ENCODE measurements at places on chromosomes 5 and 9.

GRCh38 chr5:174221436-174221835 is 175.9 kb downstream of the NSG2 start:
- DNase-seq, result no peak

DNA sequence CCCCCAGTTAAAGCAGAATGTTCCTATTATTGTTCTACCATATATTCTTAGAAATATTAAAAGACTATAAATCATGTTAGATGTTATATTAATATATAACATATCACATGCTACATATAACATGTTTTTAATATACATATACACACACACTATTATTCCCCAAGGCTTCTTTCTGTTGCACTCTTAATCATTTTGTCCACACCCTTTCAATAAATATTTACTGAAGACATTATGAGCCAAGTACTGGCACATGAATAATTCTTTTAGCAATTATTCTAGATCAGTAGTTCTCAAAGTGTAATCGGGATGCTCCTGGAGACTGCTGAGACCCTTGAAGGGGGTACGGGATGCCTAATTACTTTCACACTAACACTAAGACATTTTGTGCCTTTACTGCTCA is 143.9 kb downstream of the GNAQ start:
- DNase-seq, result no peak

DNA sequence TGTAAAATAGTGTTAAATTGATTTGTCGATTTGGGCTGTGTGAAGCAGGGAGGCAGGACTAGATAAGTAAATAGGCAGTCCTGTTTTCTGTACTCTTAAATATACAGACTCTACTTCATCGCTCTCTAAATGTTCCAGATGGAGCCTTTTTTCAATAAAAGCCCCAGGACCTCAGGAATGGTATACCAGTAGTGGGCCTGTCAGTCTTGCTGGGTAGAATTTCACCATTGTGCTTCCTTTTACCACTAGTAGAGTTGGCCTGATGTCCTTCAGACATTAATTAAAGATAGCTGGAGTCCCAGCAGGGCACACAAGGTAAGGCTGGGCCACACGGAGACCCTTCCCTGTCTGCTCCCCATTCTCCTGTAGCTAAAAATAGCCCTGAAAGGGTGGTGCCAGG is 6.0 kb downstream of the SNX18 start:
- no peak for DNase-seq

DNA sequence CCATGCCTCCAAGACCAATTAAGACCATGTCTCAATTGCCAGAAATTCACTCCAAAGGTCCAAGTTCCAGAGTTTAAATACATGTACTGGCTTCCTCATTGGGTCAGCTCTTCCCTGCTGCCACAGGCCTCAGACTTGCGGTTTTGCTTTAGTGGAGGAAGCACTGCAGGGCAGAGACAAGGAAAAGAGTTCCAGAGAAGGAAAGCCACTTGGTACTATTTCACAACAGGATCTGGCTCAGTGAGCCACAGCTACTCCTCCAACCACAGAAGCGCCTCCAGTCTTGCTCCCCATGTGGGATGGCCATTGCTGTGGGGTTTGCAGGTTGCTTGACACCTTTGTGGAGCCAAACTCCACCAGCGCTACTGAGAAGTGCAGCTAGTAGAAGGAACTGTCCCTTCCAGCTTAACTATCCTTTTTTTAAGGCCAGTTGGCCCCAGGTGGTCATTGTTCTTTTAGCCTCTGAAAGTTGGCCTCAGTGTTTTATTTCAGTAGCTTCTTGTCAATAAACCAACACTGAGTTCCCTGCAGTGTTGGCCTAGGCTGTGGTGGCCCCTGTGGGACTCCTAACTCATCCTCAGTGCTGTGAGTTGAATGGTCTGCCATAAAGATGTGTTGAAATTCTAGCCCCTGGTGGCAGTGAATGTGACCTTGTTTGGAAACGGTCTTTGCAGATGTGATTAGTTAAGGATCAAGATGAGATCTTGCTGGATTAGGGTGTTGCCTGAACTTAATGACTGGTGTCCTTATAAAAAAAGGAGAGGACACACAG is 93.7 kb upstream of the DAP start:
- DNase-seq, result no peak

- DNase-seq, result no peak
These were observed 369.3 kb downstream of the BNC2 start for GRCh38 chr9:16501141-16501540.

DNA sequence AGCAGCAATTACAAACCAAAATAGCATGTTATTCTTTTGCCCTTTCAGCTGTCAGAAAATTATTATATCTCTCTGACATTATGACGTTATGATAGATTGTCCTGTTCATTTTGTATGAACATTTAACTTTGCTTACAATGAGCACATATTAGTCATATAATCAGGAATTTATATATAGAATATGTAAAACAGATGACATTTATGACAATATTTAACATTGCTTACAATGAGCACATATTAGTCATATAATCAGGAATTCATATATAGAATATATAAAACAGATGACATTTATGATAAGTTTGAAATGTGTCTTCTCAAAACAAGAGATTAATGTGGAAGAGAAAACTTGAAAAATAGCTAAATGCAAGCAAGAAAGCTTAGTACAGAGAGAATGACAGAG is 1180.2 kb downstream of the CDH12 start:
- no peak for DNase-seq

- no peak for DNase-seq
These were observed 5.6 kb upstream of the LCN2 start for GRCh38 chr9:128143525-128144238.

DNA sequence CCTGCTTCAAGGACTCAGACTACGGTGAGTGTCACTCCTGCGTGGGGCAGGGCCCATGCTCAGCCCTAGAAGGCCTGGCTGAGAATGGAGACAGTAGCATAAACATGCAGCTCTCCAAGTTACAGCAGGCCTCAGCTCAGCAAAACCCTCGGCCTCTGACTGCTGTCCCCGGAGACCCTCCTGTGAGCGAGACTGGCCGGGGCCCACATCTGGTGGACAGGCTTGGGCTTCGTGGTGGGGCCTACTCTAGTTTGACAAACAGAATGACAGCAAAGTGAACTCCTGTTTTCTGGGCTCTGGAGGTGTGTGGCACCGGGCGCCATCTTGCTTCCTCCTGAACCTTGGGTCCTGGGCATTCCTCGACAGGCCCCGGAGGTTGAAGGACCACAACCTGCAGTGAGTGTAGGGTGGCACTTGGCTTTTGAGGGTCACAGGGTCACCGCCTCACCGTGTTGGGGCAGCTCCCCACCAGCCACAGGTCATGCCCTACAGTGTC is 97.5 kb downstream of the PHF2 start:
- no peak for DNase-seq

DNA sequence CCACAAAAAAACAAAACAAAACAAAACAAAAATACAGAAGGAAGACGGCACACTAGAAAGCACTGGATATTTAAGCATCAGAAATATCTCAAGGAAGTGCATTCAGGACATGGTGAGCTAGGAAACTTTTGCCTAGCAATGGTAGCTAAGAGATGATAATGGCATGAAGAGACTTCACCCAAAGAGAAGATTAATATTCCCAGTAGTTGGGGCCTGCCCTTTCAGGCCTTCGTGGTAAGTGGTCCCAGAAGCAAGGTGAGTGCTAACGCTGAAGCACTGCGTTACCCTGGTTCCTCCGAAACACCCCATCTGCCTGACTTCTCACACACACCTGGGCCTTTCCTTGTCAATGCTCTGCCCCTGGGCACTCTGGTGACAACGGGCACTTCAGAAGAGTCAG is 585.2 kb downstream of the RAB3C start:
- no peak for DNase-seq

DNA sequence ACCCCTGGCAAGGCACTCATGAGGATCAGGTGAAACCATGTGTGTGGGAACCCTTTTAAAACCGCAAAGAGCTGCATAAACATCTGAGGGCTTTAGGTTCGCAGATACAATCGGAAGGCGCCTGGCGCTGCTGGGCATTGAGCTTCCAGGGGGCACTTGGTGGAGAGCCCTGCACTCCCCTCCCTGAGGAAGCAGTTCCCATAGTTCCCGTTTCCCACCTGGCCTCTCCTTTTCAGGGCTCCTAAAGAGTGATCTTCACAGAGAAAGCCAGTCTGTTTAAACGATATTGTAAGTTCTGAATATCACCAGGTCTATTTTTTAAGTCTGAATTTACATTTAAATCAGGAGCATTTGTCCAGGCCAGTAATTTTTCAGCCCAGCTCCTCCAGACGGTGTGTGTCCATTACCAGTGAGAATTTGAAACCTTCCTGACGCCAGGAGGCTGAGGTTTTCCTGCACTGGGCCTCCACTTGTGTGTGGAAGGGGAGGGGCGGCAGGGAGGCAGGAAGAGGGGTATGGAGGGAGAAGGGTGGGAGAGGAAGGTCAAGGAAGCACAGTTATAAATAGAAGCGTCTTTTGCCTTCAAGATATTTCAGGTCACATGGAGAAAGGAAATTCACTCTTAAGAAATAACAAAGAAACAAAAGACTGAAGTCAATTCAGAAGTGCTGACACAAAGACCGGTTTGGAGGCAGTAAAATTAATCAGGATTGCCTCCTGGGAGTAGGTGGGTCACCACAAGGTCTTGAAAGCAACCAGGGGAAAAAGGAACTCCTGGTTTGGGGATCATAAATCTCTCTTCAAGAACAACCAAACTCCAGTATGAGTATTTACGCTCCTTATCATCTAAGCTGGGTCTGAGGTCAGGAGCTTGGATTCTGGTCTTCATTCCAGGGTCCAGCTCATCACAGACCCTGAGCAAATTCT is 14.3 kb upstream of the MGAT1 start:
- DNase-seq, result no peak

DNA sequence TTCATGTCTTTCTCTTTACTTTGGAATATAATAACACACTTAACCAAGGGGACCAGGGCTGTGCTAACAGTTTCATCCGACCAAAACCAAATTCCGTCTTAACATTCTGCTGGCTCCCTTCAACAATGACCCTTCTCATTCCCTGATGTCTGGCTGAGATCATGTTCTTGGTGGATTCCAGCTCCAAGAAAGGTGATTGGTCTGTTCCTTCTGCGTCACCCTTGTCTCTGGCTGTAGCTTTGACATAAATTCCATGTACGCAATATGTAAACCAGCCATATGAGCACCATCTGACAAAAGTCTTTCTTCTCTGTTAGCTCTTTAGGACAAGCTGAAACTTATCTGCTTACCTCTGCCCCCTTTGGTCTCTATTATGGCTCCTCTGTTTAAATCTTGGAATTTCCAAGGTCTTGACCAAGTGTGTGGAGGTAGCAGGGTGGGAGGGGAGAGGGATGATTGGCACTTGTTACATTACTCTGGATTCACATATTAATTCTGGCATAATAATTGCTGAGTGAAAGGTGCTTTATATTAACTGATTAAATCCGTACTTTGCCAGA is 45.7 kb upstream of the HSD17B4 start:
- no peak for DNase-seq

DNA sequence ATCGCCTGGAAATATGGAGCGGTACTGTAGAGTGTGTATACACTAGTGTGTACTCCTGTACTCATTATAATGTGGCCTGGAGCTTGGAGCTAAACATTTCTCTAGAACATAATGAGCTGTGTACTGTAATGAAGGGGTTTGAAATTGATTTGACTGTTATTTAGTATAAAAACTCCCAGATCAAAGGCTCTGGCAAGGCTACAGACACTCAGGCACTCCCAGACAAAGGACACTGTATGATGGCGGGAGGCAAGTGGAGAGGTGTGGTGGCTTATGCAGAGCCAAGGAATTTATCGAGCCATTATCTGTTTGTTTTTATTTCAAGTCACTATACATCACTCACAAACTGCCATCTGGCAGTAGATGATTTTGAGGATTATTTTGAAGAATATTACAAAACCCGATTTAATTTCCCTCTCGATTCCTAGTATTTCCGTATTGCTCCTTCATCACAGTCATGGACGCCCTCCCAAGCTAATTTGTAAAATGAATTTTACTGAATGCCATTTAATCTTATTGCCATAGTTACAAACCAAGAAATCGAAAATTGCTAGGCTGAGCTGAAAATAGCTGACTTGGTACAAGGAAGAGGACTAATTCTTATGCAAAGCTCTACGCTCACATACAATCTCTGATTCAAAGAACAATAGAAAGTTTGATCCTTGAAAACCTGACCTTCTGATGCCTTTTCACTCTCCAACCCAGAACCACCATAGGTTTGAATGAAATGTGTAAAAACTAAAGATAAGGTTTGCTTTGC is 240.2 kb upstream of the SEMA6A start:
- no peak for DNase-seq

DNA sequence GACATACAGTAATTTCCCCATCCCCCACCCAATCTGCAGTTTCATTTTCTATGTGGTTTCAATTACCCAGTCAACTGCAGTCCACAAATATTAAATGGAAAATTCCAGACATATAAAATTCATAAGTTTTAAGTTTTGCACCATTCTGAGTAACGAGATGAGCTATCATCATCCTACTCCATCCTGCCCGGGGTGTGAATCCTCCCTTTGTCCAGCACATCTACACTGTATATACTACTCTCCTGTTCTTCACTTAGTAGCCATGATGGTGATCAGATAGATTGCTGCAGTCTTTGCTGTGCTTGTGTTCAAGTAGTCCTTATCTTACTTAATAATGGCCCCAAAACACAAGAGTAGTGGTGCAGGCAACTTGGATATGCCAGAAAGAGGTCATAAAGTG is 11.3 kb downstream of the OXCT1 start:
- no peak for DNase-seq

DNA sequence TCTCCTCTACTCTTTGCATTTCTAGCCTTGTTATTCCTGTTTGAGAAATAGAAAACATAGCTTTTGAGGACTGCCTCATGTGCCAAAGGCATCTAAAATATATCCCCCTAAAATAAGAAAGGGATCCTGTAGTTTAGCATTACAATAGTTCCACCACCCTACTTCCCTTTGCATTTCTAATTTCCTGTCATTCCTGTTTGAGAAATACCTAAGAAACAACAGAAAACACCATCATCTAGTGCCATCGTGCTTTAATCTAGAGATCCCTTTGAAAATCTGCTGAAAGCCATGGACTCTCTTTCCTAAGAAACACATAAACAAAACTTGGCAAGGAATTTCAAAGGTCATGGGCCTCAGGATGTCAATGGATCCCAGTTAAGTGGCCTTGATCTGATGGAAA is 7.5 kb downstream of the CLK4 start:
- no peak for DNase-seq

- no peak for DNase-seq
These were observed 144.9 kb downstream of the FGF1 start for GRCh38 chr5:142540922-142541422.

DNA sequence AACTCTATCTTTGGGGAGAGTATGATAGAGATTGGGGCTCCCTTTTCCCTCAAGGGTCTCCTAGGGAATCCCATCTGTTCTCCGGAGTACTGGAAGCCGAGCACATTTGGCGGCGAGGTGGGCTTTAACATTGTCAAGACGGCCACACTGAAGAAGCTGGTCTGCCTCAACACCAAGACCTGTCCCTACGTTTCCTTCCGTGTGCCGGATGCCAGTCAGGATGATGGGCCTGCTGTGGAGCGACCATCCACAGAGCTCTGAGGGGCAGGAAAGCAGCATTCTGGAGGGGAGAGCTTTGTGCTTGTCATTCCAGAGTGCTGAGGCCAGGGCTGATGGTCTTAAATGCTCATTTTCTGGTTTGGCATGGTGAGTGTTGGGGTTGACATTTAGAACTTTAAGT is 21.5 kb downstream of the PTGS1 start:
- DNase-seq, result no peak

- no peak for DNase-seq
These were observed 48.9 kb downstream of the JMY start for GRCh38 chr5:79284846-79285245.
